ENCODE measurements at places on chromosomes 4 and X.

- no peak for DNase-seq
Measured at GRCh38 chrX:44483965-44484606, 58.6 kb downstream of the FUNDC1 start.

DNA sequence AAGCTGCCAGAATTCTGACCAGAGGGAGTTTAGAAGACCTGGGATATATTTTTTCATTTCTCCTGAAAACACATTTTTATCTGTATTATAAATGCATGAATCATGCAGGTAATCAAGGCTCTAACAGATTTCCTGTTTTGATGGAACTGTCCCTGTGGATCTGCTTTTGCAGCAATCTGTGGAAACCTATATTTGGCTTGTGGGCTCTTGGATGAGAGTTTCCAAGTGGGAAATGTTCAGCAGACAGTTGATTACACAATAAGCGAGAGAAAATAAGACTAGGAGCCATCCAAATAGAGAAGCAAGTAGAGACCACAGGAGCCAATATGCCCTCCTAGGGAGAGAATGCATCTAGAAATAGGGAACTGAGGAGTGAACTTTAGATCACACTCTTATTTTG lies 105.0 kb downstream of the NDST3 start:
- no peak for DNase-seq

- DNase-seq = no peak
Measured at GRCh38 chrX:94545722-94546121, 871.7 kb downstream of the FAM133A start.

- DNase-seq = peak; percentile 52
Measured at GRCh38 chrX:46649421-46650260, 76.1 kb downstream of the CHST7 start.

- peak; percentile 54 for DNase-seq
Measured at GRCh38 chr4:117084866-117085701, at the start of gene TRAM1L1. TRAM1L1 (minus strand) TSS chr4:117085576; CDS start chr4:117085393, 183 bp downstream.

GRCh38 chr4:5292101-5292500 lies 240.8 kb downstream of the STK32B start:
- DNase-seq = no peak

GRCh38 chr4:118931786-118932185 lies 43.1 kb downstream of the SYNPO2 start:
- no peak for DNase-seq

- peak; percentile 3 for DNase-seq
Measured at GRCh38 chrX:28920153-28920943, 333.1 kb downstream of the IL1RAPL1 start.

GRCh38 chrX:100409610-100410590 lies at the start of gene PCDH19:
PCDH19 (minus strand) TSS chrX:100410273; CDS start chrX:100408597, 1,676 bp downstream.
- peak; percentile 62 for DNase-seq

DNA sequence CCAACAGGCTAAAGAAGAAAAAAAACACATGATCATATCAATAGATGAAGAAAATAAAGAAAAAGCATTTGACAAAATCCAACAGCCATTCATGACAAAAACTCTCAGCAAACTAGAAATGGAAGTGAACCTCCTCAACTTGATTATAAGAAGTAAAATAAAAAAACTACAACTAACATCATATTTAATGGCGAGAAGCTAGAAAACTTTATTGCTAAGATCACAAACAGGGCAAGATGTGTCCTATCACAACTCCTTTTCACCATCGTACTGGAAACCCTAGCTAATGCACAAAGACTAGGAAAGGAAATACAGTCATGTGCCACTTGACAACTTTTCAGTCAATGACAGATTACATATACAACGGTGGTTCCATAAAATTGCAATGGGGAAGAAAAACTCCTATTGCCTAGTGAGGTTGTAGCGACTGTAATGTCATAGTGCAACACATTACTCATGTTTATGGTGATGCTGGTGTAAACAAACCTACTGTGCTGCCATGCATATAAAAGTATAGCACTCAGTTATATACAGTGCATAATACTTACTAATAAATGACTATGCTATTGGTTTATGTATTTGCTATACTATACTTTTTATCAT lies 12.1 kb upstream of the MANBA start:
- DNase-seq = no peak

DNA sequence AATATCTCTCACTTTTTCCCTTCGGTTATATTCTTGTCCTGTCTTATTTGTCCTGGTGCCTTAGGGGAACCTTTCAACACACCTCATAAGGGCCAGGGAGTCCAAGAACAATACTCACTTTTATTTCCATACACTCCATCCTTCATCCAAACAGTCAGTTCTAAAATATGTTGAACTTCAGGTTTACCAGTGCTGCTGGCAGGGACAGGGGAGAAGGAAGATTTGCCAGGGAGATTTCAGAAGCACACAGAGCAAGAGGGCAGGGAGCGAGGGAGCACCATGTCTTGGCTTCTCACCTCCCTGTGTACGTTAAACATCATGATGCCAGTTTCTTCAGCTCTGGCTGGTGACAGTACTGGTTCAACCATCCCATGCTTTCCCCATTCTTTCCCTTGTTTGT lies 631.1 kb upstream of the FAT1 start:
- DNase-seq = no peak

- DNase-seq = no peak
Measured at GRCh38 chrX:7318661-7319060, 170.7 kb upstream of the PUDP start.

- DNase-seq = no peak
Measured at GRCh38 chr4:169260217-169260866, 10.4 kb downstream of the SH3RF1 start.

DNA sequence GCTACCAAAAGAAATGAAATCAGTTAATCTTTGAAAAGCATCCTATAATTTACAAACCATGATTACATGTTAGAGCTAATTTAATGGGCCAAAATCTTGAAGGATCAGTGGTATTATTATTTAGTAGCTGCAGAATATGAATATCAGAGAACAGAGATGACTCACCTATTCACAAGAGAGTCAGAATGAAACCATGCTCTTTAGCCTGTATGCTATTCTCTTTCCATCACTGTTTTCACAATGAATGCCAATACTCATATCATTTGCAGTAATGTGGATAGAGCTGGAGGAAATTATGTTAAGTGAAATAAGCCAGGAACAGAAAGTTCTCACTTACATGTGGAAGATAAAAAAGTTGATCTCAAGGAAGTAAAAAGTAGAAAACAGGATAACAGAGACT lies 414.1 kb downstream of the CENPC start:
- peak; percentile 10 for DNase-seq

Measured in fibroblast of pulmonary artery (primary cell).